ENCODE measurements at places on chromosomes 2 and 18.

- H3K36me3 ChIP-seq, result no peaks in the 10 kb centered on the region
- H3K4me3 ChIP-seq, result no peak overlapping the region
- no peaks in the 10 kb centered on the region for H3K4me1 ChIP-seq
- no peaks in the 10 kb centered on the region for H3K27me3 ChIP-seq
- no peak for DNase-seq
Observed at GRCh38 chr18:42756214-42756613, 359.3 kb downstream of the RIT2 start.

DNA sequence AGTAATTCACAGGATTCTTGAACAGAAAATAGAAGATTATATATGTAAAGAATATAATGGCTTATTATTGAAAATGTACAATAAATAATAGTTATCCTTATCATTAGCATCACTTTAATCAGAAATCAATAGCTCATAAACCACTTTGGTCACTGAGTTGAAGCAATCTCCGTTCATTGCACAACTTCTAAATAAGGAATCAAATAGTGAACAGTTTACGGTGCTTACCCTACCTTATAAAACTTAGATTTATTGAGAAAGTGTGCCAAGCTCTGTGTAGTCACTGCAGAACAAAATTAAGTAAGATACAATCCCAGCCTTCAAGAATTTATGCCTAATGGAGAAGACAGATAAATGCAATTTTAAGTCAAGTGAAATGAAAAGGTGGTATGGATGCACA, 6.7 kb downstream of the VSNL1 start:
- H3K4me1 ChIP-seq, result no peaks in the 10 kb centered on the region
- no peak overlapping the region for H3K27ac ChIP-seq
- H3K27me3 ChIP-seq, result peaks cover 11% of the 10 kb centered on the region
- peaks cover 3% of the 10 kb centered on the region for H3K36me3 ChIP-seq

DNA sequence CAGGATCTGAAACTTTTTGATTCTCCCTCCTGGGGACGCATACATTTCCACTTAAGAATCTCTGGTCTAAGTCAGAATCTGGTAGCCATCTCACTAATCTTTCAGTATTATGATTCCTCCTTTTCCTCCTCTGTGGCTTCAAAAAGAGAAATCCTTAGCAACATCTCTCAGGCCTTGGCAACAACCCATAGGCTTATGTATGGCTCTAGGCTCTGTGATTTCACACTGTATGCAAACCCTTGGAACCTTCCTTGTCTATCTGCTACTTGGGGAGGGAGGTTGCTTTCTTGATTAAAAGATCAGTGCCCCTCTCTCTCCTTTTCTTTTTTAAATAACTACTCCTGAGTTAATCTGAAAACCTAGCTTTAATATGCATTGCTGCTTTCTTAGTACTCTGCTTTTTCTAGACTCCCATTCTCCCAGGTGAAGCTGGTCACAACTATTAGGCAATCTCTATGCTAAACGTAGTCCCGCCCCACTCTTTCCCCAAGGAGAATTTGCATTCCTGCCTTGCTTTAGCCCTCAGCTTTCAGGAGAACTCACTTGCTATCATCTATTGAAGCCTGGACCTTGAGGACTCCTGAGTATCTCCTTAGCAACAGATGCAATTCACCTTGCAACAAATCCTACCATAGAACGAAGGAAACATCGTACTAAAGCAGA, 72.2 kb upstream of the L3MBTL4 start:
- H3K27me3 ChIP-seq, result peaks cover 1% of the 10 kb centered on the region
- no peaks in the 10 kb centered on the region for H3K36me3 ChIP-seq
- H3K27ac ChIP-seq, result no peak overlapping the region
- peaks cover 2% of the 10 kb centered on the region for H3K4me1 ChIP-seq
- H3K4me3 ChIP-seq, result no peak overlapping the region

- H3K4me1 ChIP-seq, result no peaks in the 10 kb centered on the region
- H3K36me3 ChIP-seq, result no peaks in the 10 kb centered on the region
- DNase-seq, result no peak
- H3K27me3 ChIP-seq, result no peaks in the 10 kb centered on the region
Observed at GRCh38 chr18:56146565-56146964, 491.8 kb downstream of the TXNL1 start.

DNA sequence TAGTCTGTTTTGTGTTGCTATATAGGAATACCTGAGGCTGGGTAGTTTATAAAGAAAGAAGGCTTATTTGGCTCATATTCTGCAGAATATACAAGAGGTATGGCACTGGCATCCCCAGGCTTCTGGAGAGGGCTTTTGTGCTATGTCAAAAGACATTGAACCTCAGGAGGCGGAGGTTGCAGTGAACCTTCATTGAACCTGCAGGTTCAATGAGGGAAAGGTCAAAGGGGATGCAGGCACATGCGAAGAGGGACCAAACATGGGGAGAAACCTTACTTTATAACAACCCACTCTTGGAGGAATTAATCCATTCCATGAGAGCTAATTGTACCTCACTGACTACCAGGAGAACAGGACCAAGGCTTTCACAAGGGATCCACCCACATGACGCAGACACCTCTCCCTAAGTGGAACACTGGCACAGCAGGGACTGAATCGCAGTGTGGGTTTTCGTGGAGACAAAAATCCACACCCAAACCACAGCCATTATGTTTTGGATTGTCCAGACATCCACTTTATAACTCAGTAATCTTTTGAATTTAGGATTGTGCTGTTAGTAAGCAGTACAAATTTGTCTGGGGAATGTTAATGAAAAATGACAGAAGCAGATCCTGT, 4.1 kb upstream of the SERPINB8 start:
- H3K27me3 ChIP-seq, result peaks cover 4% of the 10 kb centered on the region
- no peak overlapping the region for H3K4me3 ChIP-seq

GRCh38 chr2:241814643-241815476, 5.9 kb downstream of the NEU4 start:
- H3K4me1 ChIP-seq, result peaks cover 7% of the 10 kb centered on the region
- H3K36me3 ChIP-seq, result no peaks in the 10 kb centered on the region
- no peak overlapping the region for H3K27ac ChIP-seq
- H3K4me3 ChIP-seq, result no peak overlapping the region
- DNase-seq, result no peak

DNA sequence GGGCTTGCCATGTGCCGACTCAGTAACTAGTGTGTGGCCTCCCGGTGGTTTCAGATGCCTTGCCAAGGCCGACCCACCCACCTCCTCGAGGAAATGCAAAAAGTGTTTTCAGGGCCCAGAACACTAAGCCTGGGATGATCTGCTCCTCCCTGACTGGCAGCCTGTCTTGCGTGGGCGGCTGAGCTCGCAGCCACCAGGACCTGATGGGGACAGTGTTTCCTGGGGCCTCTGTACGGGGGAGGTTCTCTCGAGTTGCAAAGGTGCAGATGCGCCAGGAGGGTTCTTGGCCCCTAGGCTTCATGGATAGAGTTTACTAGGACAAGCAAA, 85.2 kb downstream of the GLI2 start:
- no peak overlapping the region for H3K27ac ChIP-seq
- no peaks in the 10 kb centered on the region for H3K4me1 ChIP-seq
- no peak overlapping the region for H3K4me3 ChIP-seq
- no peaks in the 10 kb centered on the region for H3K36me3 ChIP-seq
- peaks cover 1% of the 10 kb centered on the region for H3K27me3 ChIP-seq

GRCh38 chr2:101884423-101884822, 107.3 kb upstream of the IL1R2 start:
- H3K27ac ChIP-seq, result peak overlapping the region; percentile 24
- H3K36me3 ChIP-seq, result peaks cover 51% of the 10 kb centered on the region
- no peaks in the 10 kb centered on the region for H3K27me3 ChIP-seq
- no peaks in the 10 kb centered on the region for H3K4me1 ChIP-seq
- no peak for DNase-seq

- peak overlapping the region; percentile 96 for H3K4me3 ChIP-seq
- H3K27ac ChIP-seq, result peak overlapping the region; percentile 98
- DNase-seq, result no peak
- peaks cover 25% of the 10 kb centered on the region for H3K4me1 ChIP-seq
Observed at GRCh38 chr2:44170311-44170717, 1.6 kb downstream of the PPM1B start.

GRCh38 chr2:71130152-71130904, at the start of the genes MCEE and MPHOSPH10:
Gene MCEE, minus strand, starts transcription at chr2:71130229. Its CDS starts 10 bp downstream, at chr2:71130219.
Gene MPHOSPH10, plus strand, starts transcription at chr2:71130634. Its CDS starts 32 bp downstream, at chr2:71130666.
- peaks cover 6% of the 10 kb centered on the region for H3K4me1 ChIP-seq
- H3K36me3 ChIP-seq, result peaks cover 3% of the 10 kb centered on the region
- DNase-seq, result peak; percentile 82
- no peak within 1 kb of the TSS for H3K27ac ChIP-seq
- no peak within 1 kb of the TSS for H3K4me3 ChIP-seq

GRCh38 chr18:55407191-55407590, 180.8 kb downstream of the TCF4 start:
- peaks cover 1% of the 10 kb centered on the region for H3K36me3 ChIP-seq
- H3K4me1 ChIP-seq, result peaks cover 5% of the 10 kb centered on the region
- no peak for DNase-seq
- H3K27me3 ChIP-seq, result no peaks in the 10 kb centered on the region
- H3K27ac ChIP-seq, result no peak overlapping the region

DNA sequence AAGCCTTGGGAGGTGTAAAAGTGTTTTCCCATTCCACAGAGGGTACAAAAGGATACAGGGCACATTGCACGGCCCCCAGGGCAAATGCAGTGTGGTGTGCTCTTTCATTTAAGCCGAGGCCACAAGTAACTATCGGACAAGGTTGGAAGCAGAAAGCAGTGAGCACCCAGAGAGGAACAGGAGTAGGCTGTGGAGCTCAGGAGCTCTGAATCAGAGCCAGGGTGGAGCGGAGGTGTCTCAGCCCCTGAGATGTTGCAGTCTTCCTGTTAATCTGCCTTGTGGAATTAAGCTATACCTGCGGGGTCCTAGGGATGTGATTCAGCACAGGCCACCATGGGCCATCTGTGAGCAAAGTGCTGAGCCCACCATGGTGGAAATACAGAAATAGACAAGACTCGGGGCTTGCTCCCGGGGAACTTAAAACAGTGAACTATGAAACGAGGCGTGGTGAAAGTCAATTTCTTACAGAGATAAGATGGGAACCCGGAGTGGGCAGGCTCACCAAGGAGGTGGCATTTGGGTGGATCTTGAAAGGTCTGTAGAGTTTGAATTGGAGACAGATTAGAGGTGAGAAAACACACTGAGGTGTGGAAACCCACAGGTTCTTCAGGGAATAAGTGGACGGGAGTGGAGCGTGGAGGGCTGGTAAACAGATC, 44.0 kb downstream of the ASAP2 start:
- no peaks in the 10 kb centered on the region for H3K4me1 ChIP-seq
- no peak overlapping the region for H3K27ac ChIP-seq
- peaks cover 15% of the 10 kb centered on the region for H3K27me3 ChIP-seq
- DNase-seq, result no peak
- no peak overlapping the region for H3K4me3 ChIP-seq

DNA sequence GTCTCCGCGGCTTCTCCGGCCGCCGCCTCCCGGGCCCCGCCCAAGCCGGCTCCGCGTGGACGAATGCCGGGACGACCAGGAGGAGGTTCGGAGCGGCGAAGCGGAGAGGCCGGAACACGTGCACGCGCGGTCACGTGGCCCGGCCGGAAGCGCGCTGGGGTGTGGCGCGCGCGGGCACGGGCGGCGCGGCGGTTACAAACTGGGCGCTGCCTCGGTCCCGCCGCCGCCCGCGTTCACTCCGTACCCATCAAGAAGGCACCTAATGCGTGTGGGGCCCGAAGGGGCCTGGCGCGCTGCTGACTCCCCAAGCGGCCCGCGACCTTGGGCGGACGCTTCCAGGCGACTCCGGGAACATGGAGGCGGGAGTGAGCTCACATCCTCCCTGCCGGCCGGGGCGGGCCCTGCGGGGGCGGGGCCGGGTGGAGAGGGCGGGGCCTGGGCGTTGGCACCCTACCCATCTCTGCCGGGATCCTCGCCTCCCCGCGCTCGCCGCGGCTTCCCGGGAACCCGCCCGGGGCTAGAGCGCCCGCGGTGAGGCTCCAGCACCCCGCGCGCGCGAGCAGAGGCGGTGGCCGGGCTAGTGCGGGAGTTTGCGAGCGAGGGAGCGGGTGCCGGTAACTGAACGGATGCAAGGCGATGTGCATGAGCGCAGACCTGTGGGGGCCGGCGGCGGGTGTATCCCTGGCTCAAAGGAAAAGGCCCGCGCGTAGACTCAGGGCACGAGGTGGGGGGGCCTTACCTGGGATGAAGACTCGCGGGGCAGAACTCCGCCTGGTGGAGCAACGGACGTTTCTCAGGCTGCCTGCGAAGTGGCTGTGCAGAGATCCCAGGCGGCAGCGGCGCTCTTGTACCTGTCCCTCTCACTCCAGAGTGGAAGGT, at the start of gene TMEM185B:
TSS of gene TMEM185B (minus strand) at position 367 of the 879 bp plus-strand sequence. CDS start 424 bp downstream, outside the sequence.
- peak within 1 kb of the TSS; percentile 84 for H3K4me3 ChIP-seq
- H3K36me3 ChIP-seq, result peaks cover 8% of the 10 kb centered on the region
- H3K27me3 ChIP-seq, result no peaks in the 10 kb centered on the region

- no peak overlapping the region for H3K27ac ChIP-seq
- no peaks in the 10 kb centered on the region for H3K36me3 ChIP-seq
- no peaks in the 10 kb centered on the region for H3K4me1 ChIP-seq
- H3K27me3 ChIP-seq, result peaks cover 3% of the 10 kb centered on the region
- H3K4me3 ChIP-seq, result no peak overlapping the region
Observed at GRCh38 chr2:8098476-8099266, 583.2 kb upstream of the ID2 start.

- H3K4me1 ChIP-seq, result peaks cover 44% of the 10 kb centered on the region
- peaks cover 27% of the 10 kb centered on the region for H3K36me3 ChIP-seq
- H3K4me3 ChIP-seq, result peak overlapping the region; percentile 93
- peak overlapping the region; percentile 100 for H3K27ac ChIP-seq
Observed at GRCh38 chr2:70085711-70086277, 1.5 kb upstream of the PCBP1 start.

DNA sequence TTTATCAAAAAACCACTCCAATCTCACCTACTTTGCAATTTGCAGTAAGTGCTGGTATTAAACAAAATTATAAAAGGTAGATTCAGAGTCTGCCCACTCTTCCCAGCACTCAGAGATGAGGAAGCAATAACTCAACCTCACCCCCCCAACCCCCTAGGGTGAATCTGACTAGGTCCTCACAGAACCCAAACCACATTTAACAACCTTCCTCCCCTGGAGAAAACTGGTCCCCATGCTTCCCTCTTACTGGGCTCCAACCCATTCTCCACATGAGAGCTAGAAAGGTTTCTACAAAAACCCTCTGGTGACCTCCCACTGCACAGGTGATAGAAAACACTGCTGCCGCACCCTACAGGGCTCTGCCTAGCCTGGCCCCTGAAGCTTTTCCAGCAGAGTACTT, 40.5 kb upstream of the BMP10 start:
- no peaks in the 10 kb centered on the region for H3K36me3 ChIP-seq
- H3K4me3 ChIP-seq, result no peak overlapping the region
- H3K27me3 ChIP-seq, result no peaks in the 10 kb centered on the region
- peaks cover 24% of the 10 kb centered on the region for H3K4me1 ChIP-seq

- H3K4me1 ChIP-seq, result peaks cover 2% of the 10 kb centered on the region
- DNase-seq, result no peak
- no peak overlapping the region for H3K4me3 ChIP-seq
Observed at GRCh38 chr2:233934524-233934923, 17.4 kb downstream of the TRPM8 start.

All from memory B cell (primary cell).